ENCODE measurements at places on chromosomes 2 and 18.

DNA sequence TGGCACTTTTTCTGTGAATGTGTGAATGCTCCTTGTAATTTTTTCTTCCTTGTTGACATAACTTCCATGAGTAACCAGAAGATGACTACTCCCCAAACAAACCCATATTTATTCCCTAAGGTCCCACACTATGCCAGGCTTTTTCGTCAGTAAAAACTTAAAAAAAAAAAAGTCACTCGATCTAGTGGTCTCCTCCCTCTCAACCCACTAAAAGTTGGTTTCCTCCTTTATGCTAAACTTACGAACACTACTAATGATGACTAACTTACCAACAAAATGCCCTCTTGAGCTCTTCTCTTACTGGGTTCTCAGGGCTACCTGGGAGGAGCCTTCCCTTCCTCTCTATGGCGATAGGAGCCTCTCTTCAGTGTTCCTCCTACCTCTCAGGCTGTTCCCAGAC lies 18.2 kb downstream of the ACVR1 start:
- DNase-seq = no peak

- DNase-seq = peak; percentile 77
Measured at GRCh38 chr2:38665854-38666555, at the start of gene GALM. Gene GALM, plus strand, starts transcription at chr2:38666114. Its CDS starts 48 bp downstream, at chr2:38666162.

DNA sequence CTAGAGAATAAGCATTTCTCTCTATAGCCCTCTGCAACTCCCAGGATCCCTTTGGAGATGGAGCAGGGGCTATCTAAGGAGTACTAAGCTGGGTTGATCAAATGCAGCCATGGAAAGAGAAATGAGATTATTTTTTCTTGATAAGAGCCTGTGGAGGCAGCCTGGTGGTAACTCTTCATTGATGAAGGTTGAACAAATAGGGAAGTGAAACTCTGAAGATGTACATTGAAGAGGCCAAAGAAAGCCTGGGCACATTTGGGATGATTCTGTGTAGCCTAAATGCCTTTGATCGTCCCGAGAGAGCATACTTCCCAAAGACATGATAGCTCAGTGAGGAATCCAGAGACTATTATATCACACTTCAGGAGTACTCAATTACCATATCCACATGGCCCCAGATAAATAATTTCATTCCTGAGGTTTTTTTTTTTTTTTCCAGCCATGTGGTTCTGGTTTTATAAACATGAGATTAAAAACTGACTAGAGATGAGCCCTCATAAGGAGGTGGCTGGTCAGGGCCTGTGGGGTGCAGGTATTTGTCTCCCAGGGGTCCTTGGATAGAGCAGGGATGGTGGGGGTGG lies 192.5 kb downstream of the TPGS2 start:
- DNase-seq = no peak

- DNase-seq = no peak
Measured at GRCh38 chr18:63883617-63884016, 3.9 kb upstream of the SERPINB2 start.

DNA sequence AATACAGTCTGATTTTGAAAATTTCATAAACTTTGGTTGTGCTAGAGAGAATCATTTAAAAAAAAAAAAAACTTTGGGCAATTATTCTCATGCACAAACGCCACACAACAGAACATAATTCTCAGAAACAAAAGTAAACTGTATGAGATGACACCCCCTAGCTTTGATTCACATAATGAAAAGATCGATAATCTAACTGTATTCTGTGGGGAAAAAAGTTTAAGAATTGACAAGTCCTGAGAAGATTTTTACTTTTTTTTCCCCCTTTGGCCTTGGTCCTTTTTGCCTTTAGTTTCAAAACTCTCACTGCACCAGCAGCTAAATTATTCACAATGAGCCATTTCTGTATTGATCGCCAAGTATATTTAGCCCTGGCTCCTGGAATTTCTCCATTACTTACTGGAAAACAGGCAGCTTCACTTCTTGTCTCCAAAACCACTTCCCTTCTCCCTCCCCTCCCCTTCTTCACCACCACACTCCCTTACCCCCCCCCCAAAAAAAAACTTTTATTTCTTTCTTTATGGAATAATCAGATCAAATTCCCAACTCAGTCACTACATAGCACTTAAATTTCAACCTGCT lies 2.0 kb downstream of the IKZF2 start:
- peak; percentile 23 for DNase-seq

- DNase-seq = no peak
Measured at GRCh38 chr2:146321175-146321574, 1523.7 kb upstream of the ACVR2A start.

DNA sequence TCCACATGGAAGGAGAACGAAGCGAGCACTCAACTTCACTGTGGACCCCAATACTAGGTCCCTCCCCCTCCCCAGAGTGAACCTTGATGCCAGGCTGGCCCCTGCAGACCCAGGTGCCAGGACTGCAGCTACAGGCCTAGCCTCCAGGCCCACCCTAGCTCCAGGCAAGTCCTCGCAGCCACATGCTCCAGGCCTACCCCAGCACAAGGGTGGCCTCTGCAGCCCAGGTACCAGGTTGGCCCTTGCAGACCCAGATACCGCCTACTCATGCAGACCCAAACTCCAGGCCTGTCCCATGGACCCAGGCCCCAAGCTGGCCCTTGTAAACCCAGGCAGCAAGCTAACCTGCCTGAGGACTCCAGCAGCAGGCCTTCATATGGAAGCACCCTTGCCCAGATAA lies 44.2 kb downstream of the KCNG2 start:
- no peak for DNase-seq

GRCh38 chr2:204628926-204629712 lies 83.8 kb downstream of the PARD3B start:
- DNase-seq = no peak

DNA sequence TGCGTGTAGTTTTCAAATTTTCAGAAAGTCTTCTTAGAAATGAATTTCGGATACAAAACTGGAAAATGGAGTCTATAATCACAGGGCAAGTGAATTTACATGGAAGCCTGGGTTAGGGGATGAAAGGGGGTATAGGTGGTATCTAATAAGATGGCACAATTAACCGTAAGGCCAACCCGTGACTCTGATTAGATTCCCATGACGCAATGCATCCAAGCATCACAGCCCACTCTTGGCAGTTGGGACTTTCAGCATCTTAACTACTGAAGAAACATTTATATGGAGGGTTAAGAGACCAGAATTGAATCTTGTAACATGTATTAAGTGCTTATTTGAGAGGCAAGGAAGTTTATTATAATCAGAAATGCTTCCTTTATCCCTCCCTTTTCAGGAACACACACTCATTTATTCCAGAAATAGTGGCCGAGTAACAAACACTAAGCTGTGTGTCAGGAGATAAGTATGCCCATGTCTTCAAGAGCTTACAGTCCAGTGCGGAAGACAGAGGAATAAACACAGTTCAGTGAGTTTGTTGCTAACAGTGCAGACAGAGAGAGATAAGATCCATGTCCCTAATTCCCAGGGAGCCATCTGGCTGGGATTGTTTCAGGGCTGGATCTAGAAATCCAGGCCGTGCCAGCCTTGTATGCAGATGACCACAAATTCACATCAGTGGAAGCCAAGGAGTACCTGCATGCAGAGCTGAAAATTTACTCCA lies 151.2 kb downstream of the ANTXR1 start:
- no peak for DNase-seq

- no peak for DNase-seq
Measured at GRCh38 chr18:41720226-41720625, 234.8 kb upstream of the PIK3C3 start.

DNA sequence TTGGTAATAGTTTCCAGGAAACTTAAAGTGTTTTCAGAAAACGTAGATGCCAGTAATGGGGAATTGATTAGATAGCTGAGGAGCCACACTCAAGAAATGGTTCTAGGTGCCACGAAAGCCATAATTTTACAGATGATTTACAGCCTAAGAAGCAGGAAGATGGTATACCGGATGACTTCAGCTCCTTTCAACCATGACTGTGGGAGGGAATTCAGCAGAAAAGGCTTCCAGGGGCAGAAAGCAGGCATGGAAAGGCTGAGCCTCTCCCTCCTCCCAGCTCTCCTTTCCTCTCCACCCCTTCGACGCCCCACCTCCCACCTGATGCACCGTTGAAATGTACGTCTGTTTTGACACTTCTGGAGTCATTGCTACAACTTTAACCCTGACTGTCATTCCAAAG lies 68.6 kb upstream of the SMIM21 start:
- DNase-seq = no peak

DNA sequence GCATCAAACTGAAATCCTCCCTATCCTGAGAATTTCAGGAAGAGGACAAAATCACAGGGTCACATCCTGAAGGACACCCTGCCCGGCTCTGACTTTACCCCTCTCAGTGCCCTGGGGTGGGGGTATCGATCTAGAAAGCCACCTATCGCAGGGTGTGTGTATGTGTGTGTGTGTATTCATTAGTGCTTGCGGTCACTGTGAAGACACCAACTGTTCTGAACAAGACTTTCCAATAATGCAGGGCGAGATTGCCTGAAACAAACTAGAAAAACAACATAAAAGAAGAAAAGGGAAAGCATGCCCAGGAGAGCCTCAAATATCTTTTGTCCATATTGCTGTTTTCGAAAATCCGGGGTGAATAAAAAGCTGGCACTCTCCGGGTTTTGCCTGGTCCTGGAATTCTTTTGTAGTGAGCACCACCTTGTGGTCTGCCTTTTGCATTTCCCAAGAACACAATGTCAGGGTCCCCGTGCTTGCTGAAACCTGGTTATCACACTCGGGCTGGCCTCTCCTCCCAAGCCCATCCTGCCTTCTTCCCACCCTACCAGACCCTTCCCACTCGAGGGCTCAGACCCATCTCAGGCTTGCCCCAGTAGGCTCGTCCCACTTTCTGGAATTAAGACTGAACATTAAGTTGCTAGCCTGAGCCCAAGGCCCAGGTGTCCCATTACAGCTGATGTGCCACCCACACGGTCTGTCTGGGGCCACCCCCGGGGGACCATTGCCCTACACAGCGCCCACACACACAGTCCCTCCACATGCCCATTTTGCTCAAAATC lies 25.0 kb upstream of the COPS8 start:
- DNase-seq = peak; percentile 56
